Left lung (tissue), 14 donors: ENCODE measurements at places on chromosomes 13 and 19.
A peak's percentile ranks its signal among the peaks of the same experiment; 100 is the strongest.

DNA sequence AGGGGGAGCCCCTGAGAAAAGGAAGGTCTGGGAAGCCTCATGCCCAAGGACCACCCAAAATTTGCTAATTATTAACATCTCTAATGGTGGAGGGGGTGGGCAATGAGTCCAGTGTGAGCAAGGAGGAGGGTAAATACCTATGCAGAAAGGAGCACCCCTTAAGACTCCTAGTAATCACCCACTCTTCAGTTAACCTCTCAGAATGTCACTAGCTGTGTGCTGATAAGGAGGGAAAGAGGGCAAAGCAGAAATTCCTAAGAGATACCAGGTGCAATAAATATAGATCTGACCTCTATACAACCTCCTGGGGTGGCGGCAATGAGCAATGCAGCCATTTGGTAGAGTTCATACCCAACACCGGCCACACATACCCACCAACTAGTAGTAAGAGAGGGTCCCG, 12.7 kb upstream of the DPY19L3 start:
- no peaks in the 10 kb centered on the region for H3K4me1 ChIP-seq
- no peaks in the 10 kb centered on the region for H3K36me3 ChIP-seq
- H3K27me3 ChIP-seq = no peaks in the 10 kb centered on the region
- DNase-seq = no peak
- no peak overlapping the region for H3K27ac ChIP-seq

DNA sequence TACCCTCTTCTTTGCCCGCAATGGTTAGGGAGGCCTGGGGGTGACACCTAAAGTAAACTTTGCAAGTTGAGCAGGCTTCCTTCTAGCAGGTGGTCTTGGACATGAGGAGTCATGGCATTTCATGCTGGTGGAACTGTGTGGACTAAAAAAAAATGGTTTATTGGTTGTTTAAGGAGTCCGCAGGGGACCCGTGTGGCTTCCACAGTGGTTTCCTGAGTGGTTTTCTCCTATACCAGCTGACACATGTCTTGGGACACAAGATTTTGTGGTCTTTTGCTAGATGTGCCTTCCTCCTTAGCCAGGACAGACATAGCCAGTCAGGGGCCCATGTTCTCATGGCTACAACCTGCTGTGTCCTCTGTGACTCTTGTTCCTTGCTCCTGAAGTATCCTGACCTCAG, 1.5 kb downstream of the ZNF543 start:
- peaks cover 9% of the 10 kb centered on the region for H3K27me3 ChIP-seq
- H3K4me1 ChIP-seq = peaks cover 9% of the 10 kb centered on the region
- H3K27ac ChIP-seq = no peak overlapping the region
- DNase-seq = no peak
- H3K36me3 ChIP-seq = peaks cover 6% of the 10 kb centered on the region

GRCh38 chr13:106917673-106918556, 350.0 kb upstream of the ARGLU1 start:
- H3K36me3 ChIP-seq = no peaks in the 10 kb centered on the region
- peak overlapping the region; percentile 46 for H3K4me3 ChIP-seq
- H3K27me3 ChIP-seq = no peaks in the 10 kb centered on the region
- H3K27ac ChIP-seq = peak overlapping the region; percentile 88
- H3K4me1 ChIP-seq = no peaks in the 10 kb centered on the region
- peak; percentile 76 for DNase-seq

DNA sequence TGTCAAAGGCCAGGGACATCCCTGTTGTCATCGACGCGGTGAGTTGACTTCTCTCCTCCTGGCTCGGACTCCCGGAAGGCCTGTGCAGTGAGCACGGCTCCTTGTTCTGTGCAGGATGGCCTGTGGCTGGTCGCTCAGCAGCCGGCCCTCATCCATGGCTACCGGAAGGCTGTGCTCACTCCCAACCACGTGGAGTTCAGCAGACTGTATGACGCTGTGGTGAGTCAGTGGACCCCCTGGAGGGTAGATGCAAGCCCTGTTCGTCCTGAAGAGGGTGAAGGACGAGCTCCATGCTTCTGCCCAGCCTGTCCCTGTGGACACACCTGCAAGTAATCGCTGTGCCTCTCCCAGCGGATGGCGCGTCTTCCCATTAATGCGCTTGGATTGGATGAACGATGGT, 19.2 kb downstream of the NAXD start:
- no peaks in the 10 kb centered on the region for H3K4me1 ChIP-seq
- no peak overlapping the region for H3K4me3 ChIP-seq
- peaks cover 74% of the 10 kb centered on the region for H3K36me3 ChIP-seq
- no peak overlapping the region for H3K27ac ChIP-seq
- no peak for DNase-seq
- no peaks in the 10 kb centered on the region for H3K27me3 ChIP-seq

DNA sequence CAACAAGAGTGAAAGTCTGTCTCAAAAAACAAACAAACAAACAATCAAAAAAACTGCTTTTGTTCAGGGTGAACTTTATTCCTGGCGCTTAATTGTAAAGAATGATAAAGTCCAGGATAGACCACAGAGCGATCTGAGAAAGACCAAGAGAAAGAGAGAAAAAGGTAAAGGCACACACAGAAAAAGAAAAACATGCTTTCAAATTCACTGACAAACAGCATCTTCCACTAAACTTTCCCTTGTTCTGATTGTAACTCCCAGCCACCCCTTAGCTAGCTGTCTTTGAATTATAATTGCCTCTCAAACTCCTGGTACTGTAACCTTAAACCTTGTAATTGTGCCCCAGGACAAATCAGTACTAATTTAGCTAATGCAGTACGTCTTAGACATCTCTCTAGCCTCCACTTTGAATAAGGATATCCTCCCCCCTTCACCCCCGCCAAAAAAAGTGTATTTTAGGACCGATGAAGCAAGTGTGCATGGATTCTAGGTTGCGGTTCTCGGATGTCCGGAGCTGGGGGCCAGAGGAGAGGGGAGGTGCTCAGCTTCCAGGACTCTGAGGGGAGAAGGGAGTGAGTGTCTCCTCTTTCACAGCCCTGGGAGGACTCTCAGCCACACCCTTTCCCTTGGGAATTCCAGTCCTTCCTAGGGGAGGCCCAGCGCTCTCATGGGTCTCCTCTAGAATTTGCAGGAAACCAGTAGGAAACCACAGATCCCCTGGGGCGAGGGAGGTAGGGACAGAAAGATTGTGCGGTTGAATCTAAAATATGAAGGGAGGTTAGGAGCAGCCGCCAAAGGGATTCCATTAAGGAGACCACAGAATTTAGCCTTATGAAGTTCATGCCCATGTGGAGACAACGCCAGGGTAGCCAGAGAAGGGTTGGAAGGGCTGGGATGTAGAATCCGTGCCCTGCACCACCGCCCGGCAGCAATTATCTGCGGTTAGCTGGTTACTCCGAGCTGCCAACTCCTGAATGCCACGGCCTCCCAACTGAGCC, 19.7 kb downstream of the ZNF536 start:
- H3K4me1 ChIP-seq = no peaks in the 10 kb centered on the region
- H3K27me3 ChIP-seq = peaks cover 31% of the 10 kb centered on the region
- no peak for DNase-seq
- H3K27ac ChIP-seq = no peak overlapping the region
- no peaks in the 10 kb centered on the region for H3K36me3 ChIP-seq

DNA sequence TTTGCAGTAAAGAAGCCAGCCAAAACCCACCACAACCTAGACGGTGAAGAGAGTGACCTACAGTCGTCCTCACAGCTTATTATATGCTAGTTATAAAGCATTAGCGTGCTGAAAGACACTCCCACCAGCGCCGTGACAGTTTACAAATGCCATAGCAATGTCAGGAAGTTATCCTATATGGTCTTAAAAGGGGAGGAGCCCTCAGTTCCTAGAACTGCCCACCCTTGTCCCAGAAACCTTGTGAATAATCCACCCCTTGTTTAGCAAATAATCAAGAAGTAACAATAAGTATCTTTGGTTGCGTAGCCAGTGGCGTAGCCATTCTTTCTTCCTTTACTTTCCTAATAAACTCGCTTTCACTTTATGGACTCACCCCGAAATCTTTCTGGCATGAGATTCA, 227.9 kb upstream of the ARGLU1 start:
- no peak overlapping the region for H3K27ac ChIP-seq
- no peaks in the 10 kb centered on the region for H3K36me3 ChIP-seq
- DNase-seq = peak; percentile 25

DNA sequence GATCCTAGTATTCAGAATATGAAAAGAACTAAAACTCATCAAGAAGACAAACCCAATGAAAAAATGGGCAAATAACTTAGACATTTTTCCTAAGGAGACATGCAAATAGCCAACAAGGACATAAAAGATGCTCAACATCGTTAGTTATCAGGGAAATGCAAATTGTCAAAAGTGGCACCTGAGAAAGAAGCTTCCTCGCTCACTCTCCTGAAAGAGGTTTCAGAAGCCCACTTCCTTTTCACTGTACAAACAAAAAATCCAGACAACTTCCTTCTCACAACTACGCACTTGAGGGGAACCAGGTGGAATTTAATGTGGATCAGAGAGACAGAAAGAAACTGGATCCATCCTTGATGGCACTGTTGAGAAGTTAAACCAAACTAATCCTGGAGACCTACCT, 41.5 kb downstream of the KLF12 start:
- H3K27me3 ChIP-seq = no peaks in the 10 kb centered on the region
- DNase-seq = no peak
- no peak overlapping the region for H3K27ac ChIP-seq
- no peaks in the 10 kb centered on the region for H3K4me1 ChIP-seq

GRCh38 chr13:113758651-113759524, at the start of gene TMEM255B:
TMEM255B (plus strand) TSS chr13:113759226; CDS start chr13:113759270, 44 bp downstream.
- H3K4me3 ChIP-seq = peak within 1 kb of the TSS; percentile 77
- peak; percentile 90 for DNase-seq
- H3K27ac ChIP-seq = peak within 1 kb of the TSS; percentile 97
- peaks cover 18% of the 10 kb centered on the region for H3K4me1 ChIP-seq

- no peaks in the 10 kb centered on the region for H3K4me1 ChIP-seq
- no peak overlapping the region for H3K27ac ChIP-seq
- H3K36me3 ChIP-seq = no peaks in the 10 kb centered on the region
- H3K4me3 ChIP-seq = no peak overlapping the region
- DNase-seq = peak; percentile 10
Observed at GRCh38 chr13:44386913-44387556, 13.4 kb downstream of the SERP2 start.
